Type B pancreatic cell (in vitro differentiated cells): ENCODE measurements at places on chromosomes 2 and 18.

DNA sequence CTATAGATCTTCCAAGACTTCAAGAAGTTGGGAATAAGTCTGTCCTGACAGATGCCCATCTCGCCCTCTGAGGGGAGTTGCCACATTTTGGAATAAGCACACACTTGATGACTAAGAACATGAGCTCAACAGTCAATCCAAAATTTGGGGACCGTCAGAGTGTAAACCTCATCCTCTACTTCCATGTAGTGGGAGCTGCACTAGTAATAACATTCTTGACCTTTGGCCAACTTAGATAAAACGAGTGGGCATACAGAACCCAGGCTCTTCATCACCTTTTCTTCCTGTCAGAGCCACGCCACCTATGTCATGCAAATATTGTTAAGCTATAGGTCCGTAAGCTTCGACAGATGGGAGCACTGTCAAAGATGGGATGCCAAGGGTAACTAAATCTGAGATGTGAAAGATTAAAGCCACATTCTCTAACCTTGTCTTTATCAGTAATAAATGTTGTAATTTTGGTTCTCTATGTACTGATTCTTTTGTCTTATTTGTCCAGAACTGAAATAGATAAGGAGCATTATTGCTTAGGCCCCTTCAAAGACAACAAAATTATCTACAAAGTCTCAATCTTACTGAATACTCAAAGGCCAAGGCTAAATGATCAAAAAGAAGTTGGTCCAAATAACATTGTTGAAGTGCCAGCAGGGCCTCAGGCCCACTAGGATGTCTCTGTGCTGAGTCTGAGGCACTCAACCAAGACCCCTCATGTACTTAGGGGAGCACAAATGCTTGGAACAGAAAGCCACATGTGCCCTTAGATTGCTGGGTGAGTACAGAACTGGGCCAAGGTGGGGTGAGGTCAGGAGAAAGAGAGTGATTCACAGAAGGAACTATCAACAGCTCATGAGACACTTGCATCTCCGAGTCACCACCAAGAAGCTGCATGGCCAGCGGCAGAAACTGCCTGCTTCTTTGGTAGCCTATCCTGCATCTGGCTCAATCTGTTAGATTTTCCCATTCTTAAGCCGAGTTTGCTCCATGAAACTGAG is 15.0 kb downstream of the CDH2 start:
- DNase-seq = no peak

GRCh38 chr2:134320930-134321329 is 67.1 kb downstream of the MGAT5 start:
- no peak for DNase-seq

DNA sequence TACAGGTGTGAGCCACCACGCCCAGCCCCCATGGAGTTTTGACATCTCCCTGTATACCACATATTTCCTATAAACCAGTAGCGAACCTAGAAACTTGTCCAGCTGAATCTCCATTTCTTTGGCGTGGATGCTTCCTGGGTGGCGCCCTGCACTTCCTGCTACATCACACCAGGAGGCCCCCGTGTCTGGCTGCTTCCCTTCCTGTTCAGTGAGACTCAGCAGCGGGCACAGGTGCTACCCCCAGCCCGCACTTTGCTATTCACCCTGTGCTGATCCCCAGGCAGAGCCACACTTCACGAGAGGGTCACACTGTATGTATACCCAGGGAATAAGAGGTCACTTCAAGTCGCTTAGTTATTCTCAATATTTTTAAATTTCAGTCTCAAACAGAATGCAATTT is 35.0 kb downstream of the CYP27C1 start:
- DNase-seq = no peak

DNA sequence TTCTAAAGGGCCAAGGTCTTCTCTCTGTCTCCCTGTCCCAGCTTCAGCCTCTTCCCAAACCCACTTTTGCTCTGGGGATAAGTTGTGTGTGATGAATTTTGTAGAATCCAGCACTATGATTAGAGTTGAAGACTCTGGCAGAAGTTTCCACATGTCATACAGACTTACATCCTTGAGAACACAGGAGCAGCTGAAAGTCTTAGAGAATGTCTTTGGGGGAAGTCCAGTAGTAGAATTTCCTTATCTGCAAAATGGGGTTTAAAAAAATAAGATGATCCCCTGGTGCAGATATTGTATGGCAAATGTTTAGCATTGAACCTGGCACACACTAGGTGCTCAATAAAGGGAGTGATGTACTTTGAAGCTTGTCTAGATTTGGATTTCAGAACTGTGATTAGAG is 65.2 kb downstream of the TMEM247 start:
- DNase-seq = no peak

DNA sequence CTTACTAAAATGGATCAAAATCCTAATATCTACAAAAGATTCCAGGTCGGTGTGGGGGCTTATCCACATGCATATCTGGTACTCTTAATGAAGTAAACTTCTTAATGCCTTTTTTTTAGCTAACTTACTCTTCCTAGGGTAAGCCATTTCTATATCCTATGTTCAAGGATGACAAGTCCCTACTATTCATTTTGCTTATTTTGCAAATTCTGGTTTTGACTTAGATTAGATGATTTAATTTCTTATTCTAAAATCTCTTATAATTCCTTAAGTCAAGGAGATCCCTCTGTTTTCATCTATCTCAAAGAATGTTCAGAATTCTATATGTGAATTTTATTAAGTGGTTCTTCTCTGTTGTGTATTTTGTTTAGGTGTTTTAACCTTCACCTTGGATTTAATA is 79.7 kb downstream of the KYNU start:
- no peak for DNase-seq

DNA sequence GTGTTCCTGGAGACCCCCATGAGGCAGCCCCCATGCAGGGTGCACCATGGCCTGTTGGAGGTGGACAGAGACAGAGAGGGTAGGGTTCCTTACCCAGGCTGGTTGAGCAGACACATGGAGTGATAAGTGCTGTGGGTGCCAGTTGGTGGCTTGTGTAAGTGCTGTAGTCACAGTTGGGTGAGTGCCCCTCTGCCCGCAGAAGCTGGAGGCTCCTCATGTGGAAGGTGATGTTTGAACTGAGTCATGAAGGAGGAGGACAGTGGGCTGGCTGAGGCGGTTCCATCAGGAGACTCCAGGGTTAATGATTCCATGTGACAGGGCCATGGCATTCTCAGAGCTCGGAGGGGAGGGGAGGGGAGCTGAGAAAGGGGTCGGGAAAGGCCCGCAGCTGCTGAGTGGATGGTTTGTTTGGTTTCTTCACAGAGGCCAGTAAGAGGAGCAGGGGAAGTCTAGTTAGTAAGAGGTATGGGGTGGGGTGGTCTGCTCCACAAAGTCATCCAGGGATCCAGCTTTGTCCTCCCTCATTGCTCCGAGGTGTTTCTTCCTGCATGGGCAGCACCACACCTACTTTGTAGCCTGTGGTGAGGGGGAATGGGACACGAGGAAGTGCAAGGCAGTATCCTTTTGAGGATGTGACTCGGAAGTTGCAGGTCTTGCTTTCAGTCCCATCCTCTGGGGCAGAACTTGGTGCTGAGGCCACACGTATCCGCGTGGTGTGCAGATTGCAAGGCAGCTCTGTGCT is 13.6 kb downstream of the IMPA2 start:
- DNase-seq = no peak

GRCh38 chr2:241904791-241905710 is 35.5 kb downstream of the RTP5 start:
- DNase-seq = peak; percentile 64

- no peak for DNase-seq
These were observed 106.4 kb upstream of the HNRNPA3 start for GRCh38 chr2:177106212-177106611.

DNA sequence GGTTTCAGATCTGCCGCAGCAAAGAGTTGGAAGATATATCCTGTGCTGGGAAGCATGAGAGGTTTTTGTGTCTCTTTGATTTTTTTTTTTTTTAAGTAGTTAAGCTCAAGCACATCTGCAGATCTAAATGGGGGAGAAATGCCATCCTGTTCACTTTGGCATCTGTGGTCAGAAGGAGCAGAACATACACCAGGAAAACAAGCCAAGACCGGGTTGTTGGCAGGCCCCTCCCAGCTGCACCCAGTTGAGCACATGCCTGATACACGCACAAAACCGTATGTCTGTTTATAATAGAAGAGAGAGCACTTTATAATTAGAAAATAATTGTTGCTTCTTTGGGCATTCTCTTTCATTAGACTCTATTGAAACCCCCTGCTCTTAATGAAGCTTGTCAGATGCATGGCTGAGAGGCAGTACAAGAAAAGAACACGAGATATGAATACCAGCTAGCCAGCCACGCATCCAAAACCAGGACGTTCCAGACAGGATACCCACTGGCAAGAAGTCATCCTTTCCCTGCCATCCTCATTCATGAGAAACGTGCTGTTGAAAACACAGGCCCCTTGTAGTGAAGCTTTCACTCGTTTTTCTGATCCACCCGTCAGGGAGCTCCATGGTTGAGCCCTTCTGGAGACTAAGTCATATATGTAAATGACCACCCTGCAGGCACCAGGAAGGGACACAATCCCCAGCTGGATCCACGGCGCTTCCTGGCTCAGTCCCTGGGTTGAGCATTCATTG is 152.2 kb downstream of the ALPK2 start:
- DNase-seq = no peak

- DNase-seq = no peak
These were observed 112.2 kb downstream of the TANC1 start for GRCh38 chr2:159080641-159081040.

- DNase-seq = no peak
These were observed 1.7 kb downstream of the METTL4 start for GRCh38 chr18:2569338-2570207.

DNA sequence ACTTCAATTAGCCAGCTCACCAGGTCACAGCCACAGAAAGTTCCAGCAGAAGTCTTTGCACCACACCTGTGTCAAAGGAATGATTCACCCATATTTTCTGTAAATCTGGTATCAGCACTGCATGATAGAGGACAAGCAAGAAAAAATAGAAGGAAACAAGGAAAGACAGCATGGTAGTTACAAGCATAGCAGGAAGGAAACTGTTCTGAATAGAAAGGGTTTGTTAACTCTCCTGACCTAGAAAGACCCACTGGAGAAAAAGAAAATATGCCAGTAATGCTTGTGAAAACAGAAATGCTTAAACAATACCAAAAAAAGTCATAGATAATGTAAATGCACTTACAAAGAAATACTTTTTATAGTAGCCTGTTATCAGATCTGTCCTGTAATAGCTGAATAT is 40.8 kb downstream of the SCRN3 start:
- no peak for DNase-seq

DNA sequence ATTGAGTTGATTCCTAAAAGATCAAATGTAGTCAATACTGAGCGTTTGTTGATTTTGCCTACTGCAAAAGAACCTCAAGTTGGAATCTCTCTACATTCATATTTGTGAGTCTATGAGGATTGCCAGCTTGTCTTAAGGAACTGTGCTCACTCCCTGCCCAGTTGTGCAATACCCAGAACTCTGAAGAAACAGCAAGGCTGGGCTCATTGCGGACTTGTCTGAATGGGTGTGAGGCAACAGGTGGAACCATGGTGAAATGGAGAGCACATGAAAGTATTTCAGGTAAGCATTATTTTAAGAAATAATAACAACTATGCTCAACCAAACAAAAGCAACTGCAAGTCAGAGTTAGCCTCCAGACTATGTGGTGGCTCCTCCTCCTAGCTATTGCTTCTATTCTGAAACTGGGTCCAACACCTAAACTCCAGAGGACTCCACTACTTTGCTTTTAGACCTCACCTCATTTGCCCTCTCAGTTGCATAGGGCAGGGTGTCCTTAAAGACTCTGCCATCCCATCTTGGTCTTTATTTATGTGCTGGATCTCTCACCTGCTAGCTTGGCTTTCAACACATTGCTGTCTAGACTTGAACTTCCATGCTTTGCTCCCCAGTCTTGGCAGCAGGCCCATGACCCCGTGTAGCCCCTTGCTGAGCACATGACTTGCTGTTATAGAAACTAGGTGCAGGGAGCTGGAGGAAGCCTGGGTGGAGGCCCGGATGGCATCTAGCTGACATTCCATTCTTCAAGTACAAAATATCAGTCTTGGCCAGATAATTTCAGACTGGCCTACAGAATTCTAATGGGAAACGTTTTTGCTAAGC is 94.8 kb upstream of the ARL5A start:
- no peak for DNase-seq

GRCh38 chr2:212361174-212361756 is 177.3 kb downstream of the ERBB4 start:
- DNase-seq = no peak

GRCh38 chr2:239253701-239254436 is 147.0 kb downstream of the HDAC4 start:
- no peak for DNase-seq

GRCh38 chr2:67649331-67650261 is 252.5 kb downstream of the ETAA1 start:
- no peak for DNase-seq

DNA sequence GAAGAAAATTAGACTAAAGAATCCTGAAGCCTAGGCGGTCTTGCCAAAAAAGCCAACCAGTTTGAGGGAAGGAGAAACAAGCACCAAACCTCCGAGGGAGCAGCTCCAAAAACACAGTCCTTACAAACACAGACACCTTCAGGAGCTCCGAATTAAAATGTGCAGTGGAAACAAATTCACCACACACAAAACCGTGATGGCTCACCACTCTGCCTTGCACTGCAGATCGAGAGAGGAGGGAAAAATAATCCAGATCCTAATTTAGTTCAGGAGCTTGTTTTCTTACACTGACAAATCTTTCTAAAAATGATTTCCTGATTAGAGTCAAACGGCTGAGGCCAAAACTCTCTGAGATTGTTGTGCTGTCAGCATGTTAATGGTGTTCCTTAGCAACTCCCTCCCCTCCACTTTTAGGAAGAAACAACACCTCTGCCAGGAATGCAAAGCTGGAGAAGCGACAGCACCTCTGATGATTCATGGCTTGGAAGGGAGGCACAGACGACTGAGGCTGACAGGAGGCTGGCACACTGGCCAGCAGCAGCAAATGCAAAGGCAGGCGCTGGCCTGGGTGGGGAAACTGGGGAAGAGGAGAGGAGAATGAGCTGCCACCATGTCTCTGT is 249.4 kb upstream of the KLHL29 start:
- no peak for DNase-seq

GRCh38 chr2:68234405-68234804 is 17.9 kb downstream of the PPP3R1 start:
- no peak for DNase-seq

DNA sequence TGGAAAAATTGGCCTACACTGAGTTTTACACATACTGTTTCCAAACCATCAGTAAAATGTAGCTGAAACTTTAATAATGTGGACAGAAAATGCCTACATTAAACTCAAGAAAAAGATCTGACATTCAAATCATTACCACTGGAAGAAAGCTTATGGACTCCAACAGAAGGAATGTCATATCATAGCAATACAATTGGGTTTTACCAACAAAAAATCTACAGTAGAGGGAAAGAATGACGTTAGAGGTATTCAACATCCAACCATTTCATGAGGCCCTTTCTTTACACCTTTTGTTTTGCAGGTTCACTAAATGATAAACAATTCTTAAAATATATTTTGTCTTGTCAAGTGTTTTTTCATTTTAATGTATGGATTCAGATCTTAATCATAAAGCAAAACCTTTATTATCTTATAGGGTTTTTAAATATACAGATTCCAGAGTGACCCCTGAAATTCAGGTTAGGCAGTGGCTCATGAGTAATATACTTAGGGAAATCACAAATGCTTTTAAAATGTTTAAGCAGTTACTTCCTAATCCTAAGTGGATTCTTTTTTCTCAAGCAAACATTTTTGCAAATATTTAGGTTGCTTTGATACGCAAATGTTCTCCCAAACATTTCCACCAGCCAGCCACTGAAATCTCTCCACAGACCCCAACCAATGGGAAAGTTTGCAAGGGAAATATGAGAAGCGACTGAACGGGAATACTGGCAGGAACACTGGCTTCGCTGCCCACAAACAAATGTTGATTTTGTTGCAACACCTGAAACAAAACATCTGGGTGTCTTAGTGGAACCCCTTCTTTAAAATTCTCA is 168.7 kb downstream of the TCF4 start:
- no peak for DNase-seq

- no peak for DNase-seq
These were observed 53.6 kb upstream of the EML6 start for GRCh38 chr2:54669677-54670484.
